Fibroblast of lung (primary cell): ENCODE measurements at places on chromosomes 5 and 9. TPM values are rescaled to one million over a fixed set of nuclear protein-coding genes. Genes with fewer than 3 reads are reported as not detected.

DNA sequence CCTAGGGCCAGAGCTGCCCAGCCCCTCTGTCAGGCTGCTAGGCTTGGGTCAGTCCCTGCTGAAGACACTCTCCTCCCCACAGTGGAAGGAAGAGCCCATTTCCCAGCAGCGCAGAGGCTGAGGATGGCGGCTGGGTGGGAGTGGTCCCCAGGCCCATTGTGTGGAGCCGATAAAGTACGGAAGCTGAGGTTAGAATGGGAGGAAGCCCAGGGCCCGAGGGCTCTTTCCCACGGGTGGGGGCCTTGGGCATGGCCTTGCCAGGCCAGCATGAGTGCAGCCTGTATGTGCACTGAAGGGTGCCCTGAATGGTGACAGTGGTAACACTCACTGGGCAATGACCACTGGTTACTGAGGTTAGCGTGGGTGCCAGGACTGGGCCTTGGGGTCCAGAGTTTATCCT lies 125.9 kb downstream of the RGS3 start:
- no peak overlapping the region for H3K4me3 ChIP-seq
- H3K27me3 ChIP-seq = no peaks in the 10 kb centered on the region
- peaks cover 5% of the 10 kb centered on the region for H3K4me1 ChIP-seq

Gene AK3
- total RNA-seq = 53.9 and 90.3 TPM in 2 replicates

GRCh38 chr9:75803130-75803529 lies 87.3 kb upstream of the PCSK5 start:
- no peaks in the 10 kb centered on the region for H3K27me3 ChIP-seq
- peak; percentile 68 for DNase-seq
- H3K27ac ChIP-seq = no peak overlapping the region
- H3K4me1 ChIP-seq = no peaks in the 10 kb centered on the region
- H3K4me3 ChIP-seq = no peak overlapping the region
- no peaks in the 10 kb centered on the region for H3K36me3 ChIP-seq

Gene NTRK2
- 0.26 and 0.66 TPM in 2 replicates for total RNA-seq

- H3K4me3 ChIP-seq = no peak overlapping the region
- H3K36me3 ChIP-seq = no peaks in the 10 kb centered on the region
These were observed 51.6 kb downstream of the NUDT12 start for GRCh38 chr5:103510851-103511553.

Gene IL7R
- 10.3 and 67.9 TPM in 2 replicates for total RNA-seq

DNA sequence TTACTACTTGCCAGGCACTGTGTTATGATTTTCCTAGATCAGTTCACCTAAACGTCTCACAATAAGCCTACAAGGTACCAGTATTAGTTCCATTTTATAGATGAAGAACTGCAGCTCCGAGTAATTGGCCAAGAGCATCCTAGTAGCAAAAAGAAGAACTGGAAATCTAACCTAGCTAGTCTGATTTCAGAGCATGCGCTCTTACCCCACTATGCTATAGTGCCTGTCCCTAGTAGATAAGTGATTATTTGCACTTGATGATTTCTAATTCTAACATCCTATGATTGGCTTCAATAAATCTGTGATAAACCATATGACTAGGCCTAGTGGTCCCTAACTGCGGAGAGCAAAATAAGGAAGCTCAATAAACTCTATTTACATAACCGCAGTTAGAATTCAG lies 7.1 kb upstream of the PLAC8L1 start:
- no peak overlapping the region for H3K4me3 ChIP-seq
- H3K27me3 ChIP-seq = no peaks in the 10 kb centered on the region
- H3K27ac ChIP-seq = no peak overlapping the region
- no peaks in the 10 kb centered on the region for H3K4me1 ChIP-seq
- no peak for DNase-seq

GRCh38 chr5:158756871-158757270 lies 342.8 kb downstream of the EBF1 start:
- H3K36me3 ChIP-seq = no peaks in the 10 kb centered on the region
- H3K27me3 ChIP-seq = no peaks in the 10 kb centered on the region
- peaks cover 24% of the 10 kb centered on the region for H3K4me1 ChIP-seq
- H3K4me3 ChIP-seq = no peak overlapping the region

Gene PCDHGA2
- total RNA-seq = 2.8 and 4.5 TPM in 2 replicates

Gene KIF4B
- under 0.01 TPM in 2 replicates for total RNA-seq

DNA sequence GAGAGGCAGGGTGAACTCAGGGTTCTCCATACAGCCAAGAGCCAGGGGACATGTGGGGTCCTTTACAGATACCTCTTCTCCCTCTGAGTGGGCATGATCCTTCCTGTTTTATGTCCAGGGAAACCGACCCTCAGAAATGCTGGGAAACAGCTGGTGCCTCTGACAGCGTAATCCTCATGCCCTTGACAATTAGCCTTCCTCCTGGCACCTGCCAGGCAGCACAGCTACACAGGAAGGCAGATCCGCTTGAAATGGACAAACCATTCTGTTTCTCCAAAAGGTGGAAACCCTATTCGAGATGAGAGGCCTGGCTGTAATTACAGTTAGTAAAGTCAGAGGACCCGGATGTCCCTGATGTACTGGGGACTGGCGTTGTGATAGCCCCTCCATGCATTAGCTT lies 7.2 kb downstream of the ERGIC1 start:
- DNase-seq = no peak
- peaks cover 4% of the 10 kb centered on the region for H3K4me1 ChIP-seq
- no peak overlapping the region for H3K27ac ChIP-seq
- no peak overlapping the region for H3K4me3 ChIP-seq
